ENCODE measurements at places on chromosomes 13 and 19.

DNA sequence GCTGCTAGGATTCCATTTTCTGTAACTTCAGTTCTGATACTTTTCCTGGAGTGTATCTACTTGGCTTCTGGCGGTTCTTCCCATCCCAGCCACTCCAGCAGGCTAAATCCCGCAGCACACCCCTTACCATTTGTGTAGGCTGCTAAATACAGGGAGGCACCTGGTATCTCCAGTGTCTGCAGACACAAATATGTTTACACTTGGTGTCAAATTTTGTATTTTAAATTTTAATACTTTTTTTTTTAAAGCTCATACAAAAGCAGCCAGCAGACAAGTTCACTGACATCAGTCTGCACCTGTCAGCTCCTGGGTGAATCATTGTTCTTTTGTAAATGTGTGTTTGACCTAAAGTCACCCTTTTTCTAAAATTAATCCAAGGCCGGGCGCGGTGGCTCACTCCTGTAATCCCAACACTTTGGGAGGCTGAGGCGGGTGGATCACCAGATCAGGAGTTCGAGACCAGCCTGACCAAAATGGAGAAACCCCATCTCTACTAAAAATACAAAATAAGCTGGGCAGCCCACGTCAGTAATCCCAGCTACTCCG lies 3.4 kb upstream of the ZSCAN4 start:
- DNase-seq = no peak

DNA sequence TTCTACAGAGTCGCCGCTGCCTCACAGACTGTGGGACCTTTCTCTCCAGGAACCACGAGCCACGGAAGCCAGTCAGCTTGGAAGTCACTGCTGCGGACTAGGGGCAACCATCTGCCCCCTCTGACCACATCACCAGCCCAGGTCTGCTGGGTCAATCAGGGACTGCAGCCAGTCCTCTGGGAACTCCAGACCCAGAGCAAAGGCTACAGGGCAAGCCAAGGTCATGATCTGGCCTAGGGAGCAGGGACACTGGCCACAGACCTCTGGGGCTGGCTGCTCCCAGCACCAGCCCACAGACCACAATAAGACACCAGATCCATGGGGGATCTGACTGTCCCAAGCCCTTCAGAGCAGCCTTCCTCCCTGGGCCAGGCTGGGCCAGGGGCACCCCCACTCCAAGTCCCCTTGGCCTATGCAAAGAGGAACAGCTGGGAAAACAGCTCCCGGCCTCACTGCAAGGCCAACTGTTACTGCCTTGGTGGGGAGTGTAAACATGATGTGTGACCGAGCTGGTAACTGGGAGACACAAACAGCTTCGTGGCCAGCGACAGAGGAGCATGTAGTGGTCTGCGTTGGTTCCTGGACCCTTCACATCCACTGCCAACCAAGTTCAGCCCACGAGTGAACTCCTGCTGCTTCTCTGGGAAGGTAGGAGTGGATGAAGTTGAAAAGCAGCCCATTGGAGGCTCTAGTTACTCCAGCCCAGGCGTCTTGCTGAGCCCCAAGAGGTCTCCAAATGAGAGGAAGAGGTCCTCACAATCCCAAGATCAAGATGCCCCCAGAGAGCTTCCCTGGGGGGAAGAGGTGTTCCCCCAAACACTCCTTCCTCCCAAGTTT lies 1.5 kb downstream of the AKT2 start:
- no peak for DNase-seq

GRCh38 chr19:38619361-38620174 lies 580 bp downstream of the EIF3K start:
- no peak for DNase-seq

DNA sequence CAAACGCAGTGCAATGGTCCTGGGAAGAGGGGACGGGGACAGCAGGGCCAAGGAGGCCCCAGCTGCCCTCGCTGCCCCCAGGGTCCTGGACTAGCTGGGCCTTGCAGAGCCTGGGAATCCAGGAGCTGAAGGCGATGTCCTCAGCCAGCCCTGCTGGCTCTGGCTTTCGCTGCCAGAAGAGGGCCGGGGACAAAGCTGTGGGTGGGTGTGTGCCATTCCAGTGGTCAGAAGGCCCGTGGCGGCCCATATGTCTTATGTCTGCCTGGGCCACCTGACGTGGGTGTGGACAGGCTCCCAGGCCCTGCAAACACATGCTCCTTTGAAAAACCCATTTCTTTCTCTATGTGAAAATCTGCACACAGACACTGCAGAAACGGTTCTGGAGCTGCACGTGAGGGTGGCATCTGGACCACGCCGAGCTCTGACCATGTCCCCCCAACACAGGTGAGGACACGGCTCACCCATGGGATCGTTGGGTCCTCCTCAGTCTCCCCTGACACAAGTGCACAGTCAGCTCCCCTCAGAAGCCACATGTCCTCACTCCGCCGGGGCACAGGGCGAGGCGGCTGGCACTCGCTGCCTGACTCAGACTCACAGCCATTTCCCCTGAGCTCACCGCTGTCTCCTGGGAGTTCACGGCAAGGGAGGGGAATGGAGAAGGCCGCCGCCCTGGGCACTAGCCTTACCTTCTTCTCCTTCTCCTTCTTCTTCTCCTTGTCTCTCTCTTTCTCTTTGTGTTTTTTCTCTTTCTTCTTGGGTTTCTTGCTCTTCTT lies 16.9 kb downstream of the IZUMO4 start:
- DNase-seq = no peak

DNA sequence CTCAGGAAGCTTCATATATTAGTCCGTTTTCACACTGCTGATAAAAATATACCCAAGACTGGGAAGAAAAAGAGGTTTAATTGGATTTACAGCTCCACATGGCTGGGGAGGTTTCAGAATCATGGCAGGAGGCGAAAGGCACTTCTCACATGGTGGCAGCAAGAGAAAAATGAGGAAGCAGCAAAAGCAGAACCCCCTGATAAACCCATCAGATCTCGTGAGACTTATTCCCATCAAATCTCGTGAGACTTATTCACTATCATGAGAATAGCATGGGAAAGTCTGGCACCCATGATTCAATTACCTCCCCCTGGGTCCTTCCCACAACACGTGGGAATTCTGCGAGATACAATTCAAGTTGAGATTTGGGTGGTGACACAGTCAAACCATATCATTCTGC lies 23.1 kb downstream of the FLT3 start:
- DNase-seq = no peak

DNA sequence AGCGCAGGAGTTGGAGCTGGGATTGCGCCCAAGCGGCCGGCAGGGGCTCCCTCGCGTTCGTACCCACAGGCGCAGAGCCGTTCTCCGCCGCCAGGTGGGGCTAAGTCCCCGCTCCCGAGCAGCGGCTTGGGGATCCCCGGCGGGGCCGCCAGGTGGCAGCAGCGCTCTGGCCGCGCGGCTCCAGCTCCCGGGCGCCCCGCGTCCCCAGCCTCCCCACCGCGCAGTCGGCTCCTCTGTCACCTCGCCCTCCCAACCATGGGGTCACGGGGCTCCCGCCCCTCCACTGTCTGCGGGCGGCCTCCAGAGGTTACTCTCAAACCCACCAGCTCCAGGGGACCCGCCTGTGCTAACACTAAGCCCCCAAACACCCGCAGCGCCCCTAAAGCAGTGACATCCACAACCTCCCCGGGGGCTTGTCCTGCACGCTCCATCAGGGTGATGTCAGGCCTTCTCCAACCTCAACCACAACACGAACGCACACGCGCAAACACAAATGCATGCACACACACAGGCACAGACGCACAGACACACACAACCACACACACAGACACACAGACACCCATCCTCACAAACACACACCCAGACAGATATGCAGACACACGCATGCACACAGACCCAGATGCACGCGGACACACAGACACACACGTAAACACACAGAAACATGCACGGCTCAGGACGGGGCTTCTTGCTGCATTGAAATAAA lies 18.4 kb upstream of the KCTD15 start:
- DNase-seq = no peak

DNA sequence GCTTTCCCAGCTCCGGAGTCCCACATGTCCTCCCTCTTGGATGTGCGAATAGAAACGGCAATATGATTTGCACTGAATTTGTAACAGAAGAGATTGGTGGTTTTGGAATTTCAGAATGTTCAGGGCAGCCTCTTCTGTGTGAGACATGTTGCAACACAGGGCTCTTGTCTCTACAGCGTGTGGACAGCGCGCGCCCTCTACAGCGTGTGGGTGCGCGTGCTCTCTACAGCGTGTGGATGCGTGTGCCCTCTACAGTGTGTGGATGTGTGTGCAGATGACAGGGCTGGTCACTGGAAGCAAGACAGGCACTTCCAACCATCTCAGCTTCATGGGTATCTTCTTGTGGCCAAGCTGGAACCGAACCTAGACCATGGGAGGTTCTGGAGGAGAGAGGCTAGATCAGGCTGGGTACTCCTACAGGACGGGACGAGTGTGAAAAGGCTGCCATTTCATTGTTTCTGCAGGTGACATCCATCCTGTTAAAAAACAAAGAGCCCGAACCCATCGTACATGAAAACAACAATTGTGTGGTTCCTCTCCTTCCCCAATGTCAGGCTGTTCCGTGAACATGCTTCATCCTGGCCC lies 78.4 kb downstream of the TEX29 start:
- no peak for DNase-seq

DNA sequence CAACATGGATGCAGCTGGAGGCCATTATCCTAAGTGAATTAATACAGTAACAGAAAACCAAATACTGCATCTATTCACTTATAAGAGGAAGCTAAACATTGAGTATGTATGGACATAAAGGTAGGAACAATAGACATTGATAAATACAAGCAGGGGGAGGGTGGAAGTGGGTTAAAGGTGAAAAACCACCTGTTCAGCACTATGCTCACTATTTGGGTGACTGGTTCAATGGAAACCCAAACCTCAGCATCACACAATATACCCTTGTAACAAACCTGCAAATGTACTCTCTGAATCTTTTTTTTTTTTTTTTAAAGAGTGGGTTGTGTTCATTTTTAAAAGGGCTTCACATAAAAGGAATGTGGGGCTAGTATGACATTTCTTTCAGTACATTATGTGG lies 26.9 kb upstream of the CPB2 start:
- no peak for DNase-seq

DNA sequence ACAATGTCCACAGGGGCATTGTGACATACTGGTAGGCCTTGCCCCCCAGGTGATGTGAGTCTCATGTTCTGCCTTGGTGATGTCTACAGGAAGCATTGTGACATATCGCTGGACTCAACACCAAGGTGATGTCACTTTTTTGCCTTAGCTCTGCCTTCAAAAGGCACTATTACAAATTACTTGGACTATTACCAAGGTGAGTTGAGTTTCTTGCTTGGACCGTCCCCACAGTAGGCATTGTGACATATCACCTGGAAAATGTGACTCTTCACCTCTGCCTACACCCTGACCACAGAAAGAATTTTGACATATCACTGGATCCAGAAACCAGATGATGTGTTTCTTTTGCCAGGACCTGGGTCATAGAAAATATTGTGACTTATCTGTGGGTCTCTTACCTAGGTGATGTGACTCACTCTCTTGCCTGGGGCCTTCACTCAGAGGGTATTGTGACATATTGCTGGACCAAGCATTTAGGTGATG lies 60.6 kb upstream of the ZNF724 start:
- DNase-seq = no peak

DNA sequence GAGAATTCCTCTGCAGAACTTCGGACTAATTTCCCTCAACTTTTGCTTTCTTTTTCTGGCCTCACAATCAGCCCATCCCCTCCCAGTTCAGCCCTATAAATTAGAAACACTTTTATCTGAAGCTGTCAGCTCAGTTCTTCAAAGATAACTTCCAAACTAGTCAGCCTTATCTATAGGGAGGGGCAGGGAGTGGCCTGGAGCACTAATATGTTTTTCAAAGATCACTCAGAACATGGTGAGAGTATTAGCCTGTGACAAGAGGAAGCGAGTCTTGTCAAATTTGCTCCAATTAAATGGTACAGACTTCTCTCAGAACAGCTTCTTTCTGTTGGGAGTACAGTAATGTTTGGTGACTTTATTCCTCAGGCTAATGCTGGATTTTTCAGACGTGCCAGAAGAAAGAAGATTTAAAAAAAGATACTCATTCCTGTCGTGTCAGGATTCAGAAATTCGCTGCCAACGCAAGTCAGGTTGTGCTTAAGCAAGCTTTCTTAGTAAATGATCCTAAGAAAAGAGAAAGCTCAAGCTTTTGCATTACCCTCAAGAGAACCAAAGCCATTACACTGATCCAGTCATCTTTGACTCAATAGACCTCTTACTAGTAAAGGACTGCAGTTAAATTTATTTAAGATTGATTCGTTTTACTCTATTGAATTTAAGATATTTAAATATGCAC lies 1033.6 kb downstream of the SLITRK5 start:
- no peak for DNase-seq

GRCh38 chr19:8473648-8474476 lies 28.6 kb downstream of the PRAM1 start:
- no peak for DNase-seq

DNA sequence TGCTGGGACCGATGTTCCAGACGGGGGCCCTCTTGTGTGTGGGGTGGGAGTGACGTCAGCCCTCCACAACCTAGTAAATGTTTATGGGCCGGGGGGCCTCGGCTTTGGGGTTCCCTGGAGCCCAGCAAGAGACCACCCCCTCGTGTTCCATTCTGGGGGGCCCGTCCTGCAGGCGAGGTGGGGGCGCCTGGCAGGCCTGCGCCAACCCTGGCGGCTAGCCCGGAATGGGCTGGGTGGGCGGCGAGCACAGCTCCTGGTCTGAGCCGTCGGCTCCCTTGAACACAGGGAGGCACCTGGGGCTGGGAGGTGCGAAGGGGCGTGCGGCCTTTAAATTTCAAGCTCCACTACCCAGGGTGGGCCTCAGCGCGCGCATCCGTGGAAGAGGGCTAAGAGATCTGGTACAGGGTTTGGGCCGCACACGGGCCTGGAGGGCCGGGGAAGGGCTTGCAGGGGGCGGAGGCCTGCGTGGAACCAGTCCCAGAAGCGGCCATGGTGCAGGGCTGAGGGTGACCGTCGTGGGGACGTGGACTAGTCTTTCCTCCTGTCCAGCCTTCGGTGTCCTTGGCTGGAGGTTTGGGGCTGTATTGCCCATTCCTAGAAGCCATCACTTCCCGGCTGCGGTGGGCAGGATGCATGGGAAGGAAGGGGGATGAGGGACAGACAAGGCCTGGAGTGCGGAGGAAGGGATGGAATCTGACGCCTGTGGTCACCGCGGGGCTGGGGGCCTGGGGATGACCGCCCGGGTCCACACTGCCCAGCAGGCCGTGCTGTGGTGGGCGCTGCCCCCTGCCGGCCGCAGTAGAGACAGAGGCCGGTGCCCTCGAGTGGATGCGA lies 11.4 kb downstream of the NDUFA11 start:
- no peak for DNase-seq

DNA sequence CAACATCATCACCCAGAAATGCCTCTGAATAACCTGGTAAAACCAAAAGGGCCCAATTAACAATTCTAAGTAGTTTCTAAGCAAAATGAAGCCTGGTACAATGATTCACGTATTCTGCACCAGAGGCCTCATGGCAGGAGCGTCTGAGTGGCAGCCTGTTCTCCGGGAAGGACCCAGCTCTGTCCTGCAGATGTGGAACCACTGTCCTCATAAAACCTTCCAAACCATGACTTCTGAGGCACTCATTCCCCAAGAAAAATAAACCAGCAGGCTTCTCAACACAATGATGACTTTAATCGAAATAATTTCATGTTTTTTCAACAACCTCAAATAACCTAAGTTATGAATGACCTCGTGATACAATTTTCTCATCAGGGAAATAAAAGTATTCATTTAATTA lies 89.9 kb downstream of the STK24 start:
- no peak for DNase-seq

- no peak for DNase-seq
These were observed 1.1 kb downstream of the FOXO1 start for GRCh38 chr13:40665126-40666044.

- no peak for DNase-seq
These were observed 1146.2 kb upstream of the SPRY2 start for GRCh38 chr13:81487151-81487550.

Measured in cerebellar nuclear complex (tissue), 1 donor.